Stimulated activated CD4-positive, alpha-beta T cell treated with anti-CD3 and anti-CD28 coated beads, Interleukin-12 subunit alpha, Interleukin-12 subunit beta, amount 100 ng/mL, for 48 hours (primary cell): ENCODE measurements at places on chromosomes 5 and 9.

DNA sequence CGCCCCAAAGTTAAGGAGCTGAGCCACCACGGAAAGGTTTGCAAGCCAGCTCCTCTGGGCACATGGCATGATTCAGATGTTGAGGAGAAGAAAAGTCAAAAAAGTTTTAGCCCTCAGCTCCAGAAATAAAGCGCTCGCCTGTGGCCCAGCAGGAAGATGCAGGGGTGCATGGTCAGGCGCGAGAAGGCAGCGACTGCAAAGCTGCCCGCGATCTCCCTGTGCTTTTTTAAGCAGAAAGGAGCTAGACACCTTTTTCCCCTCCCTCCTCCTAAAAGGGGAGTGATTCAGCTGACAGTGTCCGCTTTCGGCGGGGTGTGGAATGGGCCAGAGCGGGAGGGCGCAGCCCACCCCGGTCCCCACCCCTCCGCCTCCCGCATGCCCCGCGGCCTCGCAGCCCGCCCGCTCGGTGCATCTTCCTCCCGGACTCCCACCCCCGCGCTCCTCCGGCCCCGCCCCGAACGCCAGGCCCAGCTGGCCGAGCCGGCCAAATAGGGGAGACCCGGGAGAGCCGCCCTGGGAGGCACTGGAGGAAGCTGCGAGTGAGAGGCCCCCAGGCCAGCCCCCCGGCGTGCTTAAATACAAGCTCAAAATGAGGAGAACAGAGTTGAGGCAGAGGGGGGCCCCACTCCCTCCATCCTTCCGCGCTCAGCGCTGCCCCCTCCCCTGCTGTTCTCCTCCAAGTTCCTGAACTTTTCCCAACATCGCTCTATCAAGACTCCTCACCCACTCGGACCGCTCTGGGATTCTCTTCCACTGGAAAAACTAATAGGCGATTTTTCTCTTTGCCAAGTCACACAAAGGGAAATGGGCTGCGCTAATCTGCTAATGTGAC, at the start of gene ADAMTS12:
Gene ADAMTS12, minus strand, starts transcription at position 203 of the 832 bp plus-strand sequence. Its CDS starts 134 bp downstream, at position 69.
- DNase-seq, result no peak

GRCh38 chr9:13616491-13617035, 337.1 kb upstream of the MPDZ start:
- no peak for DNase-seq

DNA sequence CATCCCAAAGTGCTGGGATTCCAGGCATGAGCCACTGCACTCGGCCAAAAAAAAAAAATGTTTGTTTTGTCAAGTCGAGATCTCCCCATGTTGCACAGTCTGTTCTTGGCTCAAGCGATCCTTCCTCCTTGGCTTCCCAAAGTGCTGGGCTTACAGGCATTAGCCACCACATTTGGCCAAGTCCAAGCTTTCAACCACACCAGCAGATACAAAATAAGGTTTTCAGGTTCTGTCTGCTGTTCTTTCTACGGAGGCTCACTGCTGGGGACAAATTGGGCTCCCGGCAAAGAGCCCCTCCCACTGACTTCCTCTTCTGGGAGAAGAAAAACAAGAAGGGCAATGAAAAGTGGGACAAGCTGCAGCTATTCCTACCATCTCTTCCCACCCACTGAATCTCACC, 37.6 kb upstream of the GGTA1 start:
- DNase-seq, result no peak

DNA sequence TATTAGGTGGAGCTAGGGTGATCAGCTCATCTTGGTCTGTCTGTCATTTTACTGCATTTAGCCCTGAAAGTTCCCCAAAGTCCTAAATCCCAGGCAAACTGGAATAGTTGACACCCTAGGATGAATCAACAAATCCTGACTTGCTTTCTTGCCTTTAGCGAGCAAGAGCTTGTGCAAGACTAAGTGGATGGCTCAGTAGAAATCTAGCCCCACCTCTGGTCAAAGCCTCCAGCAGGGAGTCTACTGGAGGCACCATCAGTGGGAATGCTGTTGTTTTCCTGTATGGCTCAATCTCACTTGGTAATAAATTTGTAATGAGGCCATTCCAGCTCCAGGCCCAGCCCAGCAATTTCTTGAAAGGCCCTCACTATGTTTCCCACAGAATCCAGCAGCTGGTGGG, 43.7 kb upstream of the TRPC7 start:
- no peak for DNase-seq

GRCh38 chr5:43771611-43772031, 168.6 kb downstream of the NNT start:
- DNase-seq, result no peak

- DNase-seq, result no peak
These were observed 94.3 kb downstream of the TSSK1B start for GRCh38 chr5:113340537-113340936.

DNA sequence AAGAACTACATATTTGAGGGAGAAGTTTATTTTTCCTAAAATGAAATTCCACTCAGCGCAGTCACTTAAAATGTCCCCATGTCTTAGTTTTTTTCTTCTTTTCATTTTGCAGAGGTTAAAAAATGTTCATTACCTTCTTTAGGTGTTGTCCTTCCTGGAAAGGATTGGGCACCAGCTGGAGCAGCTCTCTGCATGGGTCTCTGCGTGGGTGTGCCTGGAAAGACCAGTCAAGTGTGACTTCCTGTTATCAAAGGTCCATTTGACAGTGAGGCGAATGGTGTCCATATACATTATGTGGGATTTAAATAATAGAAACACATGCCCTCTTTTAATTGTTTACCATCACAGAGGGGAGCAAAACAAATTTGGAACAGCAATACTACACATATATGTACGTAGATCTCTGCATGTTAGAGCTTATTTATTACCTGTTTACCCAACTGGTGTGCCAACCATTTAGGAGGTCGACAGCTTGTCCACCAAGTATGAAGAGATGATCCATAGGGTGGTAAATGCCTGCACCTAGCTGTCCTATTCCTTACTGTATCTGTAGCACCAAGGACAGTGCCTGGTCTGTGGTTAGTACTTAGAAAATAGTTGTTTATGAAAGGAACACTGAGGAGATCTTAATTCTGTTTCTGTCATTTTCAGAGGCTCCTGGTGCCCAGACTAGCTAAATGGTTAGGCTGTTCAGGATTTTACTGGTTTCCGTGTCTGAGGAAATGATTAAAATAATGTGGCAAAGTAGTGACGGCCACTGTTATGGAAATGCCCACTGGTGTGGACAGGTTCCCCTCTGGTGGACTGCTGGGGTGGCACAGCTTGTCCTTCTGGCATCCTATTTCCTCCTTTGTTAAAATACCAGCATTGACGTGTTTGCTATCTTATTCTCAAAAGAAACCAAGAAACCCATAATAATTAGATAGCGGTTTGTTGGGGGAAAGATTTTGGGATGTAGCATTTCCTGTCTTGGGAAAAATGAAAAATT, 200.4 kb downstream of the MAST4 start:
- no peak for DNase-seq

GRCh38 chr5:56286015-56286884, 53.1 kb upstream of the ANKRD55 start:
- DNase-seq, result no peak

DNA sequence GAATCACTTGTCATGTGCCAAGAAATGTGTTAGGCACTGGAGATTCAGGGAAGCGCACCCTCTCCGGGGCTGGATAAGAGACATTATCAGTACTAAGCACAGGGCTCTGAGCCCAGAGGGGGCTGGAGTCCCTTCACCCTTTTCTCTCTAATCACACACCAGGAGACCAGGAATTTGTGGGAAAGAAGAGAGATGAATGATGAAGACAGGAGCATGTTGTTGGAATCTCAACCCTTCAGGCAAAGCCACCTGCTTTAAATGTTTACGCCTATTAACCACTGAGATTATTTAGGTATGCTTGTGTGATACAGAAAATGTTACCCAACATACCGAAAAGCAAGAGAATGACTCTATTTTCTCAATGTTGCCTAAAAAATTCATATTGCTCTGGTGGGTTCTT, 119.8 kb downstream of the ENTREP1 start:
- DNase-seq, result no peak

- DNase-seq, result no peak
These were observed 102.9 kb upstream of the LRRTM2 start for GRCh38 chr5:138978080-138978479.

DNA sequence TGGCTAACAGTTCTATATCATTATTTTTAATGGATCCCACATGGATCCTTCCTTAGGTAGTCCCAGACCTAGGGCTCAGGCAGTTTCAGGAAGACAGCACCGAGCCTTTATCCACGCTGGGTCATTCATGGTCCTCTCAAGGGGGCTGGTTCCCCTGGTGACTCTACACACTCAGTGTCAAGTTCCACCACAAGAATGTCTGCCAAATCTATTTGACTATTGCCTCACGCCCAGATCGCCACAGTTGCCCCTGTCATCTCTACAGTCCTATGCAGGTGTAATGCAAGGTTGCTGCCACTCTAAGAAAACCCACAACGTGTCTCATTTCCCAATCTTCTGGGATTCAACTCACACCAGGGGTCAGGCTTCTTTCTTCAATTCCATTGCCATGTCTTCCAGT, 8.0 kb upstream of the ZNF366 start:
- DNase-seq, result no peak

DNA sequence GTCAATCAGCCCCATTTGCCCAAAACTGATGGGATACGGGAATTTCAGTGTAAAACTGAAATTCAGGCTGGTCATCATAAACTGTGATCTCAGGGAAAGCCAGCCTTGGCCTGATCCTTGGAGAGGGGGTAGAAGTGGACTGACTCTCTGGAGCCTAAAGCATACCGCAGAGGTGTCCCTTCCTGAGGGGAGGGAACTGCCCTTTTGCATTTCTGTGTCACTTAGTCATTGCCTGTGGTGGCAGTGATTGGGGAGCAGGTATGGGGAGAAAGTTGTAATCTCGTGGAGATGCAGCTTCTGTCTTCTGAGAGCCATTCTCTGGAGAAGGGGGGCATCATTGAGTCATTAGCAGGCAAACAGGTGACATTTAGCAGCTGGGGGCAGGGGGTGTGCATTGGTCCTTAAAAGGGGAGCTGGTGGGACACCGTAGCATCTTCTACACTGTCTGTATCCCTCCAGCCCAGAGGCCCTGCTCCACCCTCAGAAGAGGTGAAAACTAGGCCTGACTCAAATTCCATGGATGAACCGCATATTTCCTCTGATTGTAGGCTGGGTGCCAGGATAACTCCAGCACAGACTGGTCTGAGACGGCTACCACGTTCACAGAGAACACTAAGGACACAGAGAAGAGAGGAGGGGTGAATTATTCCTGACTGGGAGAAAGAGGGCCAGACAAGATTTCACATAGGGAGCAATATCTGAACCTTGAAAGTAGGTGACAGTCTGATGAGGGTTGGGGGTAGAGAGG, 143.3 kb downstream of the SEC61B start:
- DNase-seq, result no peak

GRCh38 chr9:76452839-76453238, 6.1 kb upstream of the GCNT1 start:
- DNase-seq, result no peak

DNA sequence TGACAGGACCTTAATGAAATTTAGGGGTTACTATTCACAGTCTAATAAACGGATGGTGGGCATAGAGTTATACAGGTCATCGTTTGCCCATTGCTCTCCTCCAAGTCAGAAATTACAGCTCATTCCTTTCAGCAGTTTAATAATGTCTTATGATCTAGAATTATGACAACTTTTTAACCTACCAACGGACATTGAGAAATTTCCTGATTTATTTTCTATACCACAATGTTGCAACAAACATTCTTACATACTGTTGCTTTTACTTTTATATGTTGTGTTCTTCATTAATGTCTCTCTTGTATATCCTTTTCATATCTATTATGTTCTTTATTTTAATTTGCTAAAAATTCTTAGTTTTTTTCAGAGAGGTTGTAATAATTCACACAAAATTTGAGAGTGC, 152.8 kb upstream of the PRLR start:
- DNase-seq, result no peak

GRCh38 chr5:142821733-142822487, 51.7 kb downstream of the ARHGAP26 start:
- no peak for DNase-seq

DNA sequence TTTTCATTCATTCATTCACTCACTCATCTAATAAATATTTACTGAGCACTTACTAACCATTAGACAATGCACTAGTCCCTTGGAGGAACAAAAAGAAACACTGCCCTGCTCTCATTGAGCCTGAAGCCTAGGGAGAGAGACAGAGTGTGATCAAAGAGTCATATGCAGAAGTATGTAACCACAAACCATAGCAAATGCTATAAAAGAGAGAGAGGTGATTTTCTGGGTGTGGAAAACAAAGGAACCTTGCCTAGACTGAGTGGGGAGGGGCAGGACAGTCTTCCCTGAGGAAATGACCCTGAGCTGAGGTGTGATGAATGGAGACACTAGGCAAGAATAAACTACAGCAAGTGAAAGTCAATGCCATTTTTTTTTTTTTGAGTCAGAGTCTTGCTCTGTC, 10.8 kb upstream of the ADRA1B start:
- no peak for DNase-seq

DNA sequence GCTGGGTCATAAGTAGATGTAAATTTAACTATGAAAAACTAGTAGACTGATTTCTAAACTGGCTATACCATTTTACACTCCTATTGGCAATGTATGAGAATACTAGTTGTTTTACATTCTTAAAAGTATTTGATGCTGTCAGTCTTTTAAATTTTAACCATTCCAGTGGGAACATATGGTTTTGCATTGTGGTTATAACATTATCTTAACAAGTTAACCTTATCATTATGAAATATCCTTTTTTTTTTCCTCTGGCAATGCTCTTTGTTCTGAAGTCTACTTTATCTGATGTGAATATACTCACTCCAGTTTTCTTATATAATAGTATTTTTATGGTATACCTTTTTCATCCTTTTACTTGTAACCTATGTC, 548.9 kb upstream of the CLINT1 start:
- no peak for DNase-seq

GRCh38 chr5:125205601-125206225, 459.3 kb upstream of the ZNF608 start:
- no peak for DNase-seq

DNA sequence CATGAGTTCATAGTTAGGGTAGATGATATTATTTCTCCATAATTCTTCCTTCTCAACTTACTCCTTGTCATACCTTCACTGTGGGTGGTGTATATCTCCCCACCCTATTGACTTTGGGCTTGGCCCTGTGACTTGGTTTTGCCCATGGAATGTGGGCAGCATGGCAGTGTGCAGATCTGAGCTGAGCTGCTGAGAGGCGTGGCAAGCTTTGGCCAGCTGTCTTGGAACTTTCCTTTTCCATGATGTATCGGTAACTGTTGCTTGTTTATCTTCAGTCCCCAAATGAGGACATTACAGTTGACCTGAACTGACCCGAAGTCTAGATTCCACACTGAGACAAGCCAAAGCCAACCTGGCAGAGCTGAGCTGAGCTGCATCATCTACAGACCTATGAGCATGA, 70.4 kb downstream of the RALGPS1 start:
- DNase-seq, result no peak

- DNase-seq, result no peak
These were observed 116.8 kb upstream of the TBC1D2 start for GRCh38 chr9:98372077-98372836.
